ENCODE measurements at places on chromosomes 4 and X.

DNA sequence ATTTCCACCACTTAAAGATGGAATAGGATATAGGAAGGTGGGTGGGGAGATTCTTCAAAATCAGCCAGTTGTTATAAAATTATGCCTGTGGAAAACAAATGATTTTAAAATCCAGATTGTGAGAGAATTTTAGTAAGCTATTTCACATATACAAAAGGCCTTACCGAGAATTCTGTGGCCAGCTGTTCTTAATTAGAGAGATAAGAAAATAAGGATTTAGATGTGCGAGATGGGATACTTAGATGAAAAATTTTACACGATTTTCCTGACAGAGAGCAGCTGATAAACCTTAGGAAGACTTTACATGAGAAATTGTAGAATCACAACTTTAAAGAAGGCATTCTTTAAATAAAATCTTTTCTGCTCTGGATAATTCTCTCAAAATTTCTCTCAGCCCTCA is 94.5 kb upstream of the IQCM start:
- DNase-seq = no peak

DNA sequence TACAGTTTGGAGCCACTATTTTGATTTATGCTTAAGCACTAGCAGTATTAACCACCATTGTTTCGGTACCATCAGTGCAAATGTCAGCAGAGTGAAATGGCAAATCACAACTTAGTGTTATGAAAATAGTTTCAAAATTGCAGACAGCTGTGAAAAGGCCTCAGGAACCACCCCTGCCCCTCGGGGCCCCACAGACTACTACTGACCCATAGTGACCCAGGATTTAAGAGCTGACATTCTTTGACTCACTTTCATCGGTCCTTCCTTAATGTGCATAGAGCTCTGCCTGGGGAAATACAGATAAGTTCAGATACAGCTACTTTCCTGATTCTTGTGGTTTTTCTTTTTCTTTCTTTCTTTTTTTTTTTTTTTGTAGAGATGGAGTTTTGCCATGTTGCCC is 3.3 kb upstream of the BBS7 start:
- no peak for DNase-seq

- no peak for DNase-seq
Observed at GRCh38 chr4:184475498-184475897, 1.1 kb upstream of the IRF2 start.

GRCh38 chr4:148116264-148116663 is 325.9 kb downstream of the NR3C2 start:
- no peak for DNase-seq

DNA sequence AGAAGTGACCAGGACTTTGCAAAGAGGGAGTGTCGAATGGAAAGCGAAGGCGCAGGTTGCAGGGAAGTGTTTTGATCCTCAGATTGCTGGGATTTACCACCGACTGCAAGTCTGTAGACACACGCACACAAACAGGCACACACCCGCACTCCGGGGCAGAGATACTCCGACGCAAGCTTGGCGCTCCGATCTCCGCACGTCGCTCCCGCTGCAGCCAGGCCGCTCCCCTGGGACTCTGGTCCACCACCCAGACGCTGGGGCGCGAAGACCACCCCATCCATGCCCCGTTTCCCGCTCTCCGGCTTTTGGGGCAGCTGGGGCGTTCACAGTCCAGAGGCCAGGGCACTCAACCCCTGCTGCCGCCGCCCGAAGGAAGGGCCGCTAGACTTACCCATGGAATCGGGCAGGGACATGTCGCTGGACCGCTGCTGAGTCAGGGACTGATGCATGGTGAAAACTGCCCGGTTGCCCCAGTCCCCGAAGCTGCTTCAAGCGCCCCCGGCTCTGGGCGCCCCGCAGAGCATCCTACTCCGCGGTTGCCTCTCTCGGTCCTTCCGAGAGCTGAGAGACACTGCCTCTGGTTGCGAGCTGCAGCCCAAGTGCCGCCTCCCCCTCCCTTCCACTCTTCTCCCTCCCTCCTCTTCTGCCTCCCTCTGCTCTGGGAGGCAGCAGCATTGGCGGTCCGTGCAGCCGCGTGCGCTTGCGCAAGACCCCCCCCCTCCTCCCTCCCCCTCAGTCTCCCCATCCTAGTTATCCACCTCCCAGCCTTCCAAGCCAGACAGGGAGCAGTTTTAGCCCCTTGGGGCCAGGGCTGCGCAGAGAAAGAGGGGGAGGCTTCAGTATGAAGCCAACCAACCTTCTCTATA is at the start of gene TMEM255A:
Gene TMEM255A (minus strand): TSS at position 601 of the 866 bp plus-strand sequence. CDS start 152 bp downstream, at position 449.
- no peak for DNase-seq

DNA sequence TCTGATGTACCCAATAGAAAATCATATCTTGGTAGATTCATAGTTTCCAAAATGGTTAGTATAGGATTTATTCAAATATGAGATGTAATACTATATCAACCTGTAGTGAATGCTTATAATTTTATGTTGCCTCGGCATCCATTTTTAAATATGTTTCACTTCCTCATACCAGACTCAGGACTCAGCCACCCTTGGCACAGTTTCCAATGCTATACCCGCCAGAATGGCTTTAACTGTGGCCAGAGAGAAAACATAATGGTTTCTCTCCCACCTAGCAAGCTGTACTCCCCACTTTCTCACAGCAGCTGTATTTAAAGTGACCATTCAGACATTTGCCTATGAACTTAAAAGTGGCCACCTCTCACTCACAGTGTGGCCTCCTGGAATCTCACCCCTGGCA is 466.6 kb upstream of the PABPC4L start:
- DNase-seq = no peak

GRCh38 chr4:116015549-116015948 is 902.1 kb upstream of the NDST4 start:
- DNase-seq = no peak

GRCh38 chr4:21768349-21769310 is 179.9 kb downstream of the KCNIP4 start:
- no peak for DNase-seq

DNA sequence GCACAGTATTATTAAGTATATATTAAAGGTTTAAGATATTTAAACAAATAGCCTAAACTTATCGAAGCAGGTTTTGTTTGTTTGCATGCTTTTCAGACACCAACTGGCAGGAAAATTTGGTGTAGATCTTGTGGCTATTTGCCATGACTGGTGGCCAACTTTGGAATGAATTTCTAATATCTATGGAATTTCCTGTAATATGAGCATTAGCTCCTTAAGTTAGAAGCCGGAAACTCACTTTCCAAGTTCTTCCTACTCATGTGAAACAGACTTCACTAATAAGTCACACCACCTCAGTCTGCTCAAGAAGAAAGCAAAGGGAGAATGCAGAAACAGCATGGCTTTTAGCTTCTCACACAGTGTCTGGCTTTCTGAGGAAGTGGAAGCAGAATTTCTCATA is 563.9 kb downstream of the GRXCR1 start:
- DNase-seq = no peak

GRCh38 chr4:184457535-184458249 is 16.7 kb downstream of the IRF2 start:
- DNase-seq = no peak

DNA sequence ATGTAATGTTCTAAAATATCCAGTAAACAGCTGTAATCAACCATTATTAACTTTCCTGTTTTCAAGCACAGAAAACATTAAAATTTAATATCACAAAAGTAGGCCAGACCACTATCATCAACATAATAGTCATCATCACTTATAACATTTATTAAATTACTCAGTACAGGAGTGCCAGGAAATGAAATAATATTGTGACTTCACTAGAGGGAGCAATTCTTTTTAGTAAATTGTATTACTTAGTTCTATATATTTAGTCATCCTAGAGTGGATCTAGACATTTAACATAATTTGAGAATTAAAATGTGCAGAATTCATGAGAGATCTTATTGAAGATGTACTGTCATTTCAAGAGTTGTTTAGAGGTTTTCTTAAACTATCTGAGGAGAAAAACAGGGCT is 33.6 kb downstream of the PITX2 start:
- DNase-seq = no peak

DNA sequence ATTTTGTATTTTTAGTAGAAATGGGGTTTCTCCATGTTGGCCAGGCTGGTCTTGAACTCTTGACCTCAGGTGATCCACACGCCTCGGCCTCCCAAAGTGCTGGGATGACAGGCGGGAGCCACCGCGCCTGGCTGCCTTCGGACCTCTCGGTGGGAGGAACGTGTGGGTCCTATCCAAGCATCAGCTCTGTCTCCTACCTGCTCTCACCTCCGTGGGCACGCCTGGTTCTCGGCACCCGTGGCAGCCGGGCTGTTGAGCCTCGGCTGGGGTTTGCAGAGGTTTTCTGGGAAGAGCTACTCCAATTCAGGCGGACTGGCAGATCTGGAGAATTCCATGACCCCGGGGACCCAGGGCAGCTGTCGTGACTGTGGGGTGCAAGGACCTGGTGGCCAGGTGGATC is 23.6 kb upstream of the PPP2R3B start:
- no peak for DNase-seq

DNA sequence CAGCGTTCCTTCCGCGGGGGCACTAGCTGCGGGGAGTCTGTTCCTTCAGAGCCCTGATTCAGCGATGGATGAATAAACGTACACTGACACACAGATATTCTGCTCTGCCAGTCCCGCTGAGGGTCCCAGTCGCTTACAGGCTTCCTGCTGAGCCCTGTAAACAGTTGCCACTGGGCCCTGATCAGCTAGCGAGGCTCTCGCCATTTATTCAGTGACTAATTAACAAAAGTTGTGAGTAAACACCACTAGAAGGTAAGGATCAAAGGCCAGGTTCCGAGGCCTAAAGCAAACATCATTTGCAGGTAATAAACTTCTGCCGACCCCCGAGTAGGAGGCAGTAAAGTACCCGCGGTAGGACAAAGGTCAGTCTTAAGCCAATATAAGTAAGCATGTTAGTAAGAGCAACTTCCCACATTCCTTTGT is 442.6 kb upstream of the GALNT7 start:
- DNase-seq = no peak

- DNase-seq = no peak
Observed at GRCh38 chrX:8364369-8365141, 100.1 kb upstream of the VCX3B start.

GRCh38 chr4:170623899-170624298 is 534.1 kb upstream of the AADAT start:
- no peak for DNase-seq

DNA sequence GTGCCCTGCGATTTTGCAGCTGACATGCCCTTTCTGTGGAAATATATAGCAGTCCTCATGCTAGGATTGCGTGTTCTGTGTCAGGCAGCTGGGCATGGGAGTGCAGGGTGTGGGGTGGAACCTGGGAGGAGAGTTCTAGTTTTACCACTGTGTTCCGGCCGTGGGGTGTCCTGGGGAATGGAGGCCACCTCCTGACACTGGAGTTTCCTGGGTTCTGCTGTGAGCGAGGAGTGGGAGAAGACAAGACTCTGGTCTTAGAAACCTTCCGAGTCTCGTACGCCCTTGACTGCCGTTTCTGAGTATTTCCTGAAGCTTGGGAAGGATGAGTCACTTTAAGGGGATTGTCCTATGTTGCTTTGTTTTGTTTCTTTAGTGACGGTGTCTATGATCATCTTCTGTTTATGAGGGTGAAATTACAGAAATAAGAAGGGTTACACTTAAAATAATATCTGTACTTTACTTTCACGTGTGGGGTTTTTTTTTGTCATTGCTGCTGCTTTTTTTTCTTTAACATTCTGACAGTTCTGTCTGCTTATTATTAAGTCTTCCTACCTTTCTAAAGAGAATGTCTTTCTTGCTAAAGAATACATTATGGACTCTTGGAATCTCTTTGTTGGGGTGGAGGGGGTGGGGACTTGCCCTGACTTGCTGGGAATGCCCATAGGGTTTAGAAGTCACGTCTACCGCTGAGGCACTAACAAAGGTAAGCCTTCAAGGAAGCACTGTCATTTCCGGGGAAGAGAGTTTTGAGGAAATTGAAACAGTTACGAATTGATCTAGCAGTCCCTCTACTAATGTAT is 19.1 kb downstream of the CD99 start:
- peak; percentile 42 for DNase-seq

DNA sequence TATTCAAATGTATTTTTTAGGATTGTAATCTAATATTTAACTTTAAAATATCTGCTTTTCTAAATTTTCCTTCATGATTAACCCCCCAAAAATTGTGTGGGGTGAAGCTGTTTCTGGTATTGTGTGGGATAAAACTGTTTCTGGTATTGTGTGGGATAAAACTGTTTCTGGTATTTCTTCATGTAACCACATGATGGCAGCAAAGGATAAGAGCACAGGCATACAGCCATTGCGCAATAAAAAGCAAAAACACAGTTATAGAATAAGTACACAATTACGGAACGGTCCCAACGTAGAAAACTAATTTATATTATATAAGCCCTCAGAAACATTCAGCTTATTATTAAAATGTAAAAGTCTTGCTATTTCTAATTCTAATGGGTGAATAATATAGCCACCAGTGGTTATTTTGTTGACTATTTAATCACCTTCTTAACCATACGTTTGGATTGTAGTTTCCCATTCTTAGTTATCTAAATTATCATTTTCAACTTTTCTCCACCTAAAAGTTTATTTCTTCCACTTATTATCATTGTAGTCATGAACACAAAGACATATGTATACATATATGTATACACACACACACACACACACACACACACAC is 333.9 kb upstream of the FSTL5 start:
- no peak for DNase-seq
